Activated CD4-positive, alpha-beta T cell treated with anti-CD3 and anti-CD28 coated beads, Interleukin-10, Interleukin-2, amounts not matched to agents 100 ng/mL and 50 ng/mL, durations not matched to agents 16 hours and 8 hours (primary cell): ENCODE measurements at places on chromosomes 3 and 15.

- peak; percentile 66 for DNase-seq
Measured at GRCh38 chr3:4722103-4722502, 229.0 kb downstream of the ITPR1 start.

DNA sequence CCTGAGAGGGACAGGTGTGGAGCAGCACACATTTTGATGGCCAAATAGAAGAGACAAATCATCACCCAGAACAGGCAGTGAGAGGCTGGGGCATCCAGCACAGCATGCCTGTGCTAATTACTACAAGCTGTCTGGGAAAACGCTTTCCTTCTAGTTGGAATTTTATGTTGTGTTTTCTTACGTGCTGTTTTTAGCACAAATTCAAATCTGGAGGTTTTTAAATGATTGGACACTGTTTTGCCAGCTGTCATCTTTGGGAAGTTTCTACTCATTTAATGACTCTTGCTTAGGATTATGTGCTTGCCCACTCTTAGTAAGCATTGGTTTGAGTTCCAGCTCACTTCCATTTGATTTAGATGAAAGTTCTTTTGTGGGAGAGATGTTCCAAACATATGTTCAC, 43.5 kb downstream of the EAF1 start:
- no peak for DNase-seq

DNA sequence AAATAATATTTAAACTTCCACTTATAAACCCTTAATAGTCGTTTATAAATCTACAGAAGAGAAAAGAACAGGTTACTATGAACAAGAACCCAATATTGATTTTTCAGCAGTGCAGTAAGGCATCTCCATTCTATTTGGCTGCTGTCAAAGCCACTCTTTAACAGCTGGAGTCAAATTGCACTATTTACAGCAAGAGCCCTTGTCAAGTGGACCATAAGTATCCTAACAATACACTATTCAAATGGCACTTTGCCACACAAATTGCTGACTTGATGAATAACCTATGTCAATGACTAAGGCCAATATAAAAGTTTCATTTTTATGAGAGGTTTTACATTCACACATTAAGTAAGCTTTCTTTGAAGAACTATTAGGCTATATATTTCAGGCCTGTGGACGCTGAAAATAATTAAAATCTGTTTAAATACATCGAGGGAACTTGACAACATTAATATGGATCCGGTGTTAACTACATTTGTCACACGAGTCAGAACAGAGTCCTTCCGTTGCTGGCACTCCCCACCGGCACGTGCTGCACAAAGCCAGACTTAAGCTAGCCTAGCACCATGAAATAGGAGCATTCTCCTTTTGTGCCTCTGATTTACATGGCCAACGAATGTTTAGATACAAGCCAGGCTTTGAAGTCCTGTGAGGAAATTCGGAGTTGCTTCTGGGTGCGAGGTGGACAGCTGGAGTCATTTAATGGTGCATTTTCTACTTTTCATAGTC, 100.5 kb downstream of the WDR72 start:
- DNase-seq, result no peak

DNA sequence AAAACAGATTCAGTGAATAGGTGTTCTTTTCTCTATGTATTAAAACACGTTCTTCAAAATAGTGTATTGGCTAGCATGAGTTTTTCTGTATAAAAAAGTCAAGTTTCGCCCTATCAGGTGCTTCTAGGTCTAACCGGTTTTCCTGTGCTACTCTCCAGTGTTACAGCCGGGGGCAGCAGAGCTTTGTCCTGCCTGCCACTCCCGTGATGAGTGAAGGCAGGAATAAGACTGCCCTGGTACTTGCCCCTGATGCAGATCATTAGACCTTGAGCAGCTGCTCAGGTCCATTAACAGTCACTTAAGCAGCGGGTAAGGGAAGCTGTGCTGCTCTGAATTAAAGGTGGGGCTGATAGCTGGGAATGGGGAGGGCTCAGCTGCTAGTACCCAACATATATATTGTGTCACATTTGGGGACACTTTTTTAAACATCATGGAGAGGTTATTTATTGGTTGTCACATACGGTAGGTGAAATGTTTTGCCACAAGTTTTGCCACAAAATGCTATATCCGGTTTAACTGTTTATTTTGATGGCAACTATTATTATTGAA, 1.3 kb upstream of the UNC13C start:
- DNase-seq, result no peak

- no peak for DNase-seq
Measured at GRCh38 chr3:155079746-155080487, at the start of gene MME. TSS of gene MME (plus strand) at chr3:155080319. CDS start at chr3:155084168, 3,849 bp downstream.

DNA sequence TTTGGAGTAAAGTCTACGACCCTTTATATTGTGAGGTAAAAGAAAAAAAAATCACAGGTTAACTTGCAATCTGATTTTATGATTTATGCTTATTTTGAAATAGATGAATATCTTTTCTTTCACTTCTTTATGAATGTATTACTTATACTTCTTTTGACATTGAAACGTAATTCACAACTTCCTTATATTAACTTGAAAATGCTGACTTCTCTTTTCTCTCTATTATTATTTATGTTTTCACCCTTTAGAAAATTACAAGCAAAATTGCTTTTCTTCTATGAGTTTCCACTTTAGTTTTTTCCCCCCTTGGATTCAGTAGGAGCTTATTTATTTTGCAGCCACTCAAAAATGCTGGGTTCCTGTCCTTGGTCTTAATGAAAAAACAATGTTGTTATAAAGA, 25.4 kb downstream of the ACP3 start:
- no peak for DNase-seq

DNA sequence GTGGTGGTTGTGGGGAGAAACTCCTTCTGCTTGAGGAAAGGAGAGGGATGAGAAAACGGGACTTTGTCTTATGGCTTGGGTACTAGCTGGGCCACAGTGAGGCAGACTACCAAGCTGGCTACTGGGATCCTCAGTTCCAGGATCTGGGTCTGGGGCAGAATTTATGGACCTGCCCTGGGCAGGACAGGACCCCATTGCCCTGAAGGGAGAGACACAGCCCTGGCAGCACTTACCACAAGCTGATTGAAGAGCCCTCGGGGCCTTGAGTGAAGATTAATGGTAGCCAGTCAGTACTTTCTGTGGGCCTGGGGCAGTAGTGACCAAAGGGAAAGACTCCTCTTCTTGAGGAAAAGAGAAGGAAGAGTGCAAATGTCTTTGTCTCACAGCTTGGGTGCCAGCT, 799.7 kb downstream of the SI start:
- DNase-seq, result no peak

GRCh38 chr15:51602484-51602883, 20.1 kb downstream of the DMXL2 start:
- no peak for DNase-seq

DNA sequence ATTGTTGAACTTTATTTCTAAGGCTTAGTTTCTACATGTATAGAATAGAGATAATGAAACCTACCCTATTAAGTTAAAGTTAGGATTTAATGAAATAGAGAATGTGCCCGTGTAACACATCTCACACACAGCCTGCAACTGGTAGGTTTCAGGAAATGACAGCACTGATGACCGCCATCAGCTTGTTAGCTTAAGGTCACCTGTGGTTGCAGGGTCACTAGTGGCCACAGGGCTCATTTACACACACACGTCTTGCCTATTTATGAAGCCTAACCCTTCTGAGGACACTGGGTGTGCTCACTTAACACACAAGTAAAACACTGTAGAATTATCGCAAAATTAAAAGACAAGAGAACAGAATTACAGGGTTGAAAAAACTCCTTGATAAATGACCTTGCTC, 20.1 kb downstream of the CHRM5 start:
- DNase-seq, result no peak

- DNase-seq, result peak; percentile 78
Measured at GRCh38 chr3:182682263-182683241, 110.8 kb upstream of the ATP11B start.

DNA sequence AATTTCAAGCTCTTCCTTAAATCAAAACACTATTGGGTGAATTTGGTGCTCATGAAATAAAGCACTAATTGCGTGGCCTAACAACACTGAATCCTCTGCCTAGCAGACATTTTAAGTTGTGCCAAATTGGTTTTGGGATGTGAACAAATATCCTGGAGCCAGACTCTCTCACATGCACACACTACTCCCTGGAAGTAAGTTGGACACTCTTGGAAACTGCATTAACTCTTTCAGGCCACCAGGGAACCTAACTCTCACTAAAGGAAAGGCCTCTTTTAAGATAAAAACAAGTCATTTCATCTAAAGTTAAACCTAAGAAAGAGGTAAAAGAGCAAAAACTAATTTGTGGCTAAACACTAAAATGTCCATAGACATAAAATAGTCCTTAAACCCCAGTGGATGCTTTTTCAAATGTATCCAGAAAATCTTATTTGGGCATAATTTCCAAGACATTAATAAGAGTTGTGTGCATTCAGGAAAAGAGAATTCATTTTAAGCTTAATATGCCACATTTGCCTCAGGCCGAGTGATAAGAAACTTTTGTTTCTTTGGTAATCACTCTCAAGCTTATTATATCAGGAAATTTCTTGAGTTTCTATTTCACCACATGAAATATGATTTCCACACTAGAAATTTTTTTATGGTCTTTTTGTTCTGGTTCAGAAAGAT, 61.8 kb downstream of the ZBTB20 start:
- DNase-seq, result no peak

DNA sequence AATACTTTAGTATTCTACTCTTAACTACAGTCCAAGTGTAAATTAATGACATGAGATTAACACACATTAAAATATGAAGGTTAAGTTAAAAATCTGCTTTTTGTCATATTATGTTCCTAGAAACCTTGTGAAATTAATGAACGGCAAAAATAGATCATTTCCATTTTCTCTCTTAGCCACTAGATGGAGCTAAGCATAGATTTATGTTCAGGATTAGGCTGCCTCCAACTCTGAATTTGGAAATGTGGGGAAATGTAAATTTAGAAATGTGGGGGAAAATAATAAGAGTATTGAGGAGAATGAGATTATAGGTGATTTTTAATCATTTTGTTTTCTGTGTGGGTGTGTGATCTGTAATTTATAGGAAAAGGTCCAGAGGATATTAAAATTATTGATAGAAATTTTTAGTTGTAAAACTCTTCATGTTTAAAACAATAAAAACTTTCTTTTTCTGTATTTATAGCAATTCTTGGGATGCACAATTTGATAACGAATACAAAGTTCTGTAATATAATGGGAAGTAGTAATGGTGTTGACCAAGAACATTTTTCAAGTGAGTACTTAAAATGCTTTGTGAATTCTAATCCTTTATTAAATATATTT, 59.2 kb downstream of the TMOD3 start:
- peak; percentile 32 for DNase-seq

DNA sequence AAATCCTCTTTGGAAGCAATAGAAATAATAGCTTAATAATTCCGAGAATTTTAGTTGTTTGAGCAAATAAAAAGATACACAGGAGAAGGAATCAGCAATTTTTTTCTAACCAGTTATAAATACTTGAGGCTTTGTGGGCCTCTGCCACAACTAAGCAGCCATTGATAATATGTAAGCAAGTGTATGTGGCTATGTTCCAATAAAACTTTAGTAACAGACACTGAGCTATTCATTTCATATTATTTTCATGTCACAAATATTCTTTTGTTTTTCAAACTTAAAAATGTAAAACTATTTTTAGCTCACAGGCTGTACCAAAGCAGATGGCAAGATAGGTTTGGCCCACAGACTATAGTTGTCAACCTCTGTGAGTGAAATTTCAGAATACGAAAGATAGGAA, 85.7 kb downstream of the MSL2 start:
- DNase-seq, result no peak

GRCh38 chr3:96711816-96712215, 102.6 kb upstream of the EPHA6 start:
- no peak for DNase-seq

- no peak for DNase-seq
Measured at GRCh38 chr3:13747627-13748026, 132.2 kb downstream of the WNT7A start.

GRCh38 chr3:132900481-132900880, 137.7 kb upstream of the TMEM108 start:
- no peak for DNase-seq

DNA sequence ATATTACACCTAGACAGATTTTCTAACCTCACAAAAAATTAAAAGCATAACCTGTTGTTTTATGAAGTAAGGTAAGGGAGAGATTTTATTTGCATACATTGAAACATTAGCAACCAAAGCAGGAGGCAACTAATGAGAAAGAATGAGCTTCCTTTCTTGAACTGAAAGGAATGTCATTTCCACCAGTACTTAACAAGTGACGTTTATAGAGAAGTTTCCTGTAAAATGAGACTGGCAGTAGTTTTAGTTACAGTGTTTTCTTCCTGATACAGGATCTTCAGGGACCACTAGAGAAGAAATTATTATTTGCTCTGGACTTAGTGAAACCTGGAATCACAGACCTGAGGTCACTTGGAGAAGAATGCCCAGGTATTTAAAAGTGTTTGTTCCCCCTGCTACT, 27.4 kb upstream of the FRMD5 start:
- DNase-seq, result no peak

DNA sequence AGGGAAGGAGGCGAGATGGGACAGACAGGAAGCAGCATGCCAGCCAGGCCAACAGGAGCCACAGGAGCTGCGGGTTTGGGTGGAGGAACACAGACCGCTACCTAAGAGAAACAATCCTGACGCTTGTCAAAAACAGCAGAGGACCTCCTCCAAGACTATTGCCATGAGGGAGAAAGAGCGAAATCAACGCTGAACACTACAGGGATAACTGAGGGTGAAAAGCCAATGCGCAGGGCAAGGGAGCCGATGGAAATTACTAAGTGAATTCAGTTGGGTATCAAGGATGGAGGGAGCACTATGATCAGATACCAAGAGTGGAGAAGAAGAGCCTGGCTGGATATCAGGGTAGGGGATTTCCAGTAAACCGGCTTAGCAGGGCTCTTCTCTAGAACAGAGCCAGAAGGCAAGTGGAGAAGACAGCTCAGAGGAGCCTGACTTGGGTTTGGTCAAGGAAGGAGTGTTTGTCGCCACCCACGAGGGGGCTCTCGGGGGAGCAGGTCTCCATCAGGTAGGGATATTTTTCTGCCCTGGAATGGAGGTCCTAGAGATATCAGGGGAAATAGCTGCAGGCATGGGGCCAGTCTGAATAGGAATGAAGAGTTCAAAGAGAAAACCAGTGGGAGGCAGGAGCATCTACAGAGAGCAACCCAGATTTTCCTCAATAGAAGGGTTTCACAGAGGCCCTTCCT, 48.4 kb downstream of the SLC41A3 start:
- no peak for DNase-seq

- no peak for DNase-seq
Measured at GRCh38 chr3:127637971-127638370, 9.0 kb downstream of the PODXL2 start.

DNA sequence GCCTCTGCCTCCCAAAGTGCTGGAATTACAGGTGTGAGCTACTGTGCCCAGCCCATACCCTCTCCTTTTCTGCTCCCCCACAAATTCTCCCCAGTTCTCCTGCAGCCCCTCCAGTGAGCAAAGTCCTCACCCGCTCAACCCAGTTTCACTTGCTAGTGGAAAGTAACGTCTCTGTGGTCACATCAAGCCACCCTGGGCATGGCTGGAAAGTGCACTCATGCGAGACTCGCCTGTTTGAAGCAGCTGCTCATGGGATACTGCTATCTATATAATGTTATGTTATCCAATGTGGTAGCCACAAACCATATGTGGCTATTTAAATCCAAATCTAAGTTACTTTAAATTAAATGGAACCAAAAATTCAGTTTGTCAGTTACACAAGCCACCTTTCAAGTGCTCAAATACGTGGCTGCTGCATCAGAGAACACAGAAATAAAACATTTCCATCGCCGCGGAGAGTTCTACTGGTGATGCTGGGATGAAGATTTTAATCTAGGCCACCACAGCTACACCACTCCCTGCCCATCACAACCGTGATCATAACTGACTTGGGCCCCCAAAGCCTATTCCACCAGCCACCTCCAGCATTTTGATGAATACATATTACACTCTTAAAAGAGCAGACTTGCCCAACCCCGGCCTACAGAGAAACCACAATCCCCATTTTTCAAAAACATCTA, 119.4 kb downstream of the LIPC start:
- DNase-seq, result no peak
